ENCODE measurements at places on chromosomes 6 and 20. TPM values are rescaled to one million over a fixed set of nuclear protein-coding genes. Genes with fewer than 3 reads are reported as not detected.

- DNase-seq, result no peak
These were observed 474.6 kb downstream of the COL12A1 start for GRCh38 chr6:74731204-74731603.

The TSHZ2 gene
- not detected for total RNA-seq

DNA sequence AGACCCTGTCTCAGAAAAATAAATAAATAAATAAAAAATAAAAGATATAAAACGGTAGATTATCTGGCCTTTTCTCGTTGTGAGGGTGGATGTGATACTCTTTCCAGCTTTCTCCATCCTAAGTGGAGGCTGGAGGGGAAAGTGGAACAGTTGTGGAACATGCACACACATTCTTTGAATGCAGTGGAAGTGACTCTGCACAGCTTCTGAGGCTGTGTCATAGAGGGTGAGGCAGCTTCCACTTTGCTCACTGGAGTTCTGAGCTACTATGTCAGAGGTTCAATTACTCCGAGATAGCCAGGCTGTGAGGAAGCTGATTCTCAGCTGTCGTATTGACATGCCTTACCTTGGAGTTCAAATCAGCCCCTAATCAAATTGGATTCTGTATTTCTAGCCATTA, 82.2 kb downstream of the CHMP4B start:
- no peak for DNase-seq

DNA sequence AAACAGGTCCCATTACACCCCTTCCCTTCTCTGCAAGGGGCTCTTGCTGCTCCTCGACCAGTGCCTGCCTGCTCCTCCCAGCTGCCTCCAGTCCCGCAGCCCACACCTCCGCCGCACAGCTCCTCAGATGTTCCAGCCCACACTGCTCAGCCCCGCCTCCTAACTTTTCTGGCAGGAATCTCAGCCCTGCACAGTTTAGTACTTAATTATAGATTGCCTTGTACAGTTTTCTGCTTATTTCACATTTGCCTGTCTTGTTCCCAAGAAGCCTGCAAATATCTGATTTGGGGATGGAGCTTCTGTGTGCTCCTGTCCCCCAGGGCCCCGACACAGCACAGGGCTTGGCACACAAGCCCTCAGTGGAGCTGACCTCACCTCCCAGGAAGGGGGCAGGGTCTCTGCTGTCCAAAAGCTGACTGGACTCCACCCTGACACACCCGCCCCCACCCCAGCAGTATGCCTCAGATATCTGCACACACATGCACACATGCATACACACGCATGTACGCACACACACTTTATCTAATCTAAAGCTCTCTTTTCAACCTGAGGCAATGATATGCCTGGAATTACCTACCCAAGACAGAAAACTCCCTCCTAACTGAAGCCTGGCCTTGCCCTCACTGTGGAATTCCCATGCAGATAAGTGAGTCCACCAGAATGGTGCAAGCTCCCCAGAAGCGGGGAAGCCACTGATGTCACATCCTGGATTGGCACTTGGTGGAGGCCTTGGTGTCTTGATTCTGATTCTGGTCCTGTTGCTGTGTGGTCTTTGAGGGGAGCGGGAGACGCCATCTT, 1.2 kb upstream of the PNPLA1 start:
- DNase-seq, result no peak

DNA sequence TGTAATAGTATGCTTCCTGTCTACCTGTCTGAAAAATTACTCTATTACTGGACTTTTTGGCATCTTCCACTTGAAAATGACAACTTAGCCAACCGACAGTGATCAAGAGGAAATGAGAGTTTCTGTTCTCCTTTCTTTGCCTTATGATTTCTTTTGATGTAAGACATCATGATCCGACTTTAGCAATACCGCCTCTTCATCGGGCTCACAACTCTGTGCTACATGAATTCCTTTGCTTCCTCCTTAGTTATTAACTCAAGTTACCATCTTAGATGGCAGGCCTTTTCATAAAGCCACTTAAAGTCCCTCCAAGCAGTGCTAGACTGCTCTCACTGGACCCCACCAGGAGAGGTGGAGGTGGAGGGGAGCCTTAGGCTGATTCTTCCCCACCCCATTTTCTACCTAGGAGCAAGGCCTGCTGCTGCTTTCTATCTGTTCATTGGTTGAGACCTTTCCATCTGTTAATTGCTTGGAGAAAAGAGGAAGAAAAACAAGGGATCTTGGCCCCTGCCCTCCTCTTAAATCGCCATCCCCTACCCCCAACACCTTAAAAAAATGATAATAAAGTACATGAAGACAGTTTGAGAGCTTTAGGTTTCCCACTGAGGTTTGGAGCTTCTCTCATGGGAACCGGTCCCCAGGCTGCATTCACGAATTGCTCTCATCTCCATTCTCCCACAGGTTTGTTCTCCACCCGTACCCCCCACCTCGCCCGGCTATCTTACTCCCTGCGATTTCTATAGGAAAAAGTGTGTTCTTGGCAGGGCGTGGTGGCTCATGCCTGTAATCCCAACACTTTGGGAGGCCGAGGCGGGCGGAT, 21.6 kb upstream of the MCM3 start:
- DNase-seq, result peak; percentile 91

The EIF2S2 gene
- 130 TPM for total RNA-seq

The SMIM26 gene
- 71.2 TPM for total RNA-seq

DNA sequence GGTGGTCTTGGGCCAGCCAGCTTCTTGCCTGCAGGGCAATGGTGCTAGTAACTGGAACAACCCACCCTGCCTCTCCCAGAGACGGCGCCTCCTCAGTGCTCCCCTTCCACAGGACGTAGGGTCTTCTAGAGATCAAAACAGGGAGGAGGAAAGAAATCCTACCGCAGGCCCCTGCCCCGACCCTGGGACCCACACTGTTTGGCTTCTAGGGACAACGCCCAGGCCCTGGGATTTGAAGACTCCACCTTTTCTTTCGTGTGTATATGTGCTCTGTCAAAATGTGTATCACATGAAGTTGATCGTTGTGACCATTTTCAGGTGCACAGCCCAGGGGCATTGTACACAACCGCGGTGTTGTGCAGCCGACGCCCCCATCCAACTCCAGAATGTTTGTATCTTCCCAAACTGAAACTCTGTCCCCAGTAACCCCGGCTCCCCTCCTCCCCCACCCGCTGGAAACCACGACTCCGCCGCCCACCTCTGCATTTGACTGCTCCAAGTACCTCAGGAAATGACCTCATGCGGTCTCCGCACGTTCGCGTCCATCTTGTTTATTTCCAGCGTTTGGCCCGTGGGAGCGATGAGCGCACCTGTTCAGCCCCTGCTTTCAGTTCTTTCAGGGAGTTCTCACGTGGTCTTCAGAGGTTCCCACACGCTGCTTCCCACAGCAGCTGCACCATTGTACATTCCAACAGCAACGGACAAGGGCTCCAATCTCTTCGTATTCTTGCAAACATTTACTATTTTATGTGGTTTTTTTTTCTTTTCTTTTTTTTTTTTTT, 3.4 kb upstream of the BHLHE23 start:
- no peak for DNase-seq

The KIAA1755 gene
- total RNA-seq, result not detected

- DNase-seq, result no peak
These were observed 413.7 kb upstream of the SULF2 start for GRCh38 chr20:48198929-48199451.

The TUBB1 gene
- 0.11 TPM for total RNA-seq

GRCh38 chr6:111707773-111708172, 102.1 kb upstream of the TRAF3IP2 start:
- DNase-seq, result no peak

DNA sequence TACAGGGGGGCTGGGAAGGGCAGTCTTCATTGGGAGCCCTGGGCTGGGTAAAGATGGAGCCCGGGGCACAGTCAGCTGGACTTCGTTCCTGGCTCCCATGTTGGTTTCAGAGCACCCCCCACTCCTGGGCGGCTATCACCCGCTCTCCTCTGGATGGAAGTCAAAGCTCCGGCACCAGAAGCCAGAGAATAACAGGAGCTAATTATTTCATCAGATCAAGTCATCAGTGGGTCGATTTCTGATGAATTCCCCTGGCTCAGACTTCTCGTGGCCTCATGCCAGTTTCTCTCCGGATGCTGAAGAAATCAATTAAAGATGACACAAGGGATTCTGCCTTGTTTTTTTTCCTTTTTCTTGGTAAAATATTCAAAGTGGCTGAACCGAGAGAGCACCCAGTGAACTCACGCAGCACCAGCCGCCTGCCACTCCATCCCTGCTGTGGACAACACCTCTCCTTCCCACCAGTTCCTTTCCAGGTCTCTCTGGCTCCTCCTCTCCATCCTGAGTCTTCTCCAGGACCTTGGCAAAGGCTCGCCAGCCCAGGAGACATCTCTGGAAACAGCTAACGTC, 22.5 kb downstream of the SULF2 start:
- DNase-seq, result no peak

The COL21A1 gene
- total RNA-seq, result not detected

GRCh38 chr6:167235005-167235404, 56.1 kb upstream of the UNC93A start:
- DNase-seq, result no peak

DNA sequence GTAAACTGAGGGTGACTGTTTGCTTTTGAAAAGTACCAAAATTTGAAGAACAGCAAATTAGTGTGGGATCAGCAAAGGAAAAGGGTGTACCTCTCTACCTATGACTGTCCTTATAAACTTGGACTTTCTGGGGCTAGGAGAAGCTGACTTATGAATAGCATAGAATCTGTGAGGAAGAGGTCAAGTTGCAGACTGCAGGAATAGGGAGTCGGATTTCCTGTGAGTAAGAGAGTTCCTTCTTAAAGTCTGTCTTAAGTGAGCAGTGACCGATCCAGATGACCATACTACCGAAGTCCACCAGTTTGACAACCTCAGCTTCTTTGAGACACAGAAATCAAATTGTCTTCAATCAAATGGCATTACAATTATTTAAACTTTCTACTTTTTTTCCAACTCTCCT, 708.7 kb downstream of the UTRN start:
- DNase-seq, result no peak

The HTR1E gene
- total RNA-seq, result not detected

The HLA-DRA gene
- total RNA-seq, result 585 TPM

- peak; percentile 46 for DNase-seq
These were observed 628.8 kb upstream of the MAN1A1 start for GRCh38 chr6:119978274-119978889.

The TRIM31 gene
- not detected for total RNA-seq

The SIRPD gene
- not detected for total RNA-seq

DNA sequence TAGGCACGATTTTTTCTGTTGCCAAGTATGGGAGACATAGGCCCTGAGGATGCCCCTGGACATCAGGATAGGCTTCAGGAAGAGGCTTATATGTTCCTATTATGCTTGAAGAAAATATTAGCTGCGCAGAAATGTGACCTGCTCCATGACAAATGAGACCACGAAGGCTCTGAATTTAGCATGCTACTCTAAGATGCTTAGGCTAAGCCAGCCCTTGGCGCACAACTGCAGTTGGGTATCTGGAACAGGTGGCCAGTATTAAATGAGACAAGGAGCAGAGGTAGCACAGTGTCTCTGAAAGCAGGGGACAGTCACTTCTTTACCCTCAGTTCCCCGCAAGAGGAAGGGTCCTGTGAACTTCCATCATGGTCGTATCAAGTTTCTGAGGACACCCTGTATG, 90.0 kb downstream of the RREB1 start:
- no peak for DNase-seq

GRCh38 chr6:97726378-97726777, 443.4 kb upstream of the MMS22L start:
- DNase-seq, result no peak

The TTK gene
- total RNA-seq, result 46.0 TPM

DNA sequence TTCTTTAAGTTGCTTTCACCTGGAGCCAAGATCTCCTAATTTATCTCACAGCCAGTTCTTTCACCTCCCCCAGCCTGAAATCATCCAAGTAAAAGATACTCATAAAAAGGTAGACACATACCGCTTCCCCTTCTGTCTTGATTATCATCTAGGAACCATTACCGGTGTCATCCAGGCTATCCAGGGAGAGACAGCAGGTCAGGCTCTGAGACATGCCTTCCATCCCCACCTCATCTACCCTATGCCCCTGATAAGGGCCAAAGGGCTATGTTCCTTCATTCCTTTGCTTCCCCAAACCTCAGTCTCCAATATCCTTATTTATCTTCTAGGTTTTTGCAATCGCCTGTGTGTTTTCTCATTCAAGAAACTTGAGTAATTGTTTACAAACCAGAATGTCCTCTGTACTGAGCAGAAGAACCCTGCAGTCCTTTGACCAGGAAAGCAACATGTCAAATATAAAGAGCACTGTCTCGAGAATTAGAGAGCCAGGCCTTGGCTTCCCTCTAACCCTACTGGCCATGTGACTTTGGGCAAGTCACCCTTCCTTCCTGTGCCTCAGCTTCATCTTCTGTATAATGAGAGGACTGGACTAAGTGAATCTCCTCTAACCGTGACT, 41.0 kb downstream of the TNFRSF21 start:
- no peak for DNase-seq

The CNKSR3 gene
- total RNA-seq, result not detected

DNA sequence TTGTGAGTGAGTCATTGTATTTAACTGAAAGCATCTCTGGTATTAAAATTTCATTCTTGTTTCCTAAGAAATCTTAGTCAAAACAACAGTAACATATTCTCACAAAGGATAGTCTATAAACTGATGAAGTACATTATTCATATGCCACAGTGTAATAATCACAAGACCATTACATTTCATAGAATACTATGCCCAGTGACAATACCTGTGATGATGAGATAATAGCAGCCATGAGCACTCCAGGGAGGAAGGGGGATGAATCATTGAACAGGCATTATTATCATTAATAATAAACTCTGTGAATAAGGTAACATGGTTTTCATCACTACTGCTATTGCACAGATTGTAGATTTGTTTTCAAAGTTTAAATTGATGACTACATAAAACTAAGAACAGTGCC, 667.9 kb downstream of the EPM2A start:
- no peak for DNase-seq

- no peak for DNase-seq
These were observed 1.5 kb downstream of the KIZ start for GRCh38 chr20:21127201-21127981.

The GGTLC1 gene
- not detected for total RNA-seq

GRCh38 chr6:159908979-159909378, 18.2 kb downstream of the MAS1 start:
- DNase-seq, result no peak

The MYCT1 gene
- 2.9 TPM for total RNA-seq

The PTGIS gene
- total RNA-seq, result not detected

The HMGCLL1 gene
- total RNA-seq, result not detected

DNA sequence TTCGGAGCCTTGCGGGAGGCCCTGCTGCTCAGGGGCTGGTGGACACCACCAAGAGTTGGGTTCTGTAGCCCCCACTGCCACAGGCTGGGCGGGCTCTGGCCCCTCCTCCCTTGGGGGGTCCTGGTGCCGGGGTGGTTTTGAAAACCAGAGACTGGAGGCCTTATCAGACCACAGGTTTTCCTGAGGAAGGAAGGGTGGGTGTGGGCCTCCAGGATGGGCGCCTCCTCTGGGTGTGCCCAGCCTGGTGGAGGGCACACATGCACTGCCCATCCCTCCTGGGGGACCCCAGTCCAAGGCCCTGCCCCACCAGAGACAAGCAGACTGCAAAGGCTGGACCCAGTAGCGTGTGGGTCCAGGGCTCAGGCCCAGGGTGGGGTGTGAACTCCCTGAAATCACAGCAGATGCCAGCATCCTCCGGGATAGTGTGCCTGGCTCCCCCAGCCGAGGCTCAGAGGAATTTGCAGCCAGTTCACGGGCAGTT, 13.5 kb upstream of the ZBTB46 start:
- no peak for DNase-seq

Measured in OCI-LY7 (cell line).